ENCODE measurements at places on chromosomes 12 and 14.

- DNase-seq: no peak
Measured at GRCh38 chr12:76152181-76152807, 67.8 kb upstream of the NAP1L1 start.

GRCh38 chr12:65556676-65557437, 267.4 kb upstream of the HMGA2 start:
- DNase-seq: peak; percentile 69

GRCh38 chr14:68696266-68696665, 96.6 kb downstream of the ZFP36L1 start:
- DNase-seq: no peak

DNA sequence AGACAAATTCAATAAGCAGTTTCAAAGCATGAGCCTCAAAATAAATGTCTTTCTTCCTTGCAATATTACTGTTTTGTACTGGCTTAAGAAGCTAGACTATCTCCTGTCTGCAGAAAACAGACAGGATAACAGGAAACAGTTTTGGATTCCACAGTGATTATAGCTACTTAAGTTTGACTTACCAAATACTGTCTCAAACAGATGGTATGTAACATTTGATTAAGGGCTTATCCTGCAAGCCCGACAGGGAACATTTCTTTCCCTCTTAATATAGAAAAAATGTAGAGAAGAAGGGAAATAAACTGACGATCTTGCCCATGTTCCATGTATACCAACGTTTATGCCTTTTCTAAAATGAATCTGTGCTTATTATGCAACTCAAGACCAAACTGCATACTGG, 179.9 kb upstream of the EEA1 start:
- DNase-seq: no peak

DNA sequence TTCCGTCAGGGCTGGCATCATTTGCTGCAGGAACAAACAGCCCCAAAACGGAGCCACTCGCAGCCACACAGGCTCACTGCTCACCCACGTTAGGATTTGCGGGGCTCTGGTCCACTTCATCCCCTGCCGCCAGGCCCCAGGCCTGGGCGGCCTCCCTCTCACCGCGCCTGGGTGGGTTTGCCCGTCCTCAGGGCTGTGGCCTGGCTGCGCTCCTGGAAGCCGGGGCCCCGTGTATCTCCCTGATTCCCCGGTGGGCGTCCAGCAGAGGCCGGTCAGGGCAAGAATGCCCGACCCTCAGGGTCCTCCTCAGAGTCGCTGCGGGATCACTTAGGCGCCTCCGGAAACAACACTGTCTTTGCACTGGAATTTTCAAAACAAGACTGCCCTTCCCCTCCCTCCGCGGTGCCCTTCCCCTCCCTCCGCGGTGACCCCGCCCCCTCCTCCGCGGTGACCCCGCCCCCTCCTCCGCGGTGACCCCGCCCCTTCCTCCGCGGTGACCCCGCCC, 15.7 kb upstream of the FBRSL1 start:
- DNase-seq: no peak

DNA sequence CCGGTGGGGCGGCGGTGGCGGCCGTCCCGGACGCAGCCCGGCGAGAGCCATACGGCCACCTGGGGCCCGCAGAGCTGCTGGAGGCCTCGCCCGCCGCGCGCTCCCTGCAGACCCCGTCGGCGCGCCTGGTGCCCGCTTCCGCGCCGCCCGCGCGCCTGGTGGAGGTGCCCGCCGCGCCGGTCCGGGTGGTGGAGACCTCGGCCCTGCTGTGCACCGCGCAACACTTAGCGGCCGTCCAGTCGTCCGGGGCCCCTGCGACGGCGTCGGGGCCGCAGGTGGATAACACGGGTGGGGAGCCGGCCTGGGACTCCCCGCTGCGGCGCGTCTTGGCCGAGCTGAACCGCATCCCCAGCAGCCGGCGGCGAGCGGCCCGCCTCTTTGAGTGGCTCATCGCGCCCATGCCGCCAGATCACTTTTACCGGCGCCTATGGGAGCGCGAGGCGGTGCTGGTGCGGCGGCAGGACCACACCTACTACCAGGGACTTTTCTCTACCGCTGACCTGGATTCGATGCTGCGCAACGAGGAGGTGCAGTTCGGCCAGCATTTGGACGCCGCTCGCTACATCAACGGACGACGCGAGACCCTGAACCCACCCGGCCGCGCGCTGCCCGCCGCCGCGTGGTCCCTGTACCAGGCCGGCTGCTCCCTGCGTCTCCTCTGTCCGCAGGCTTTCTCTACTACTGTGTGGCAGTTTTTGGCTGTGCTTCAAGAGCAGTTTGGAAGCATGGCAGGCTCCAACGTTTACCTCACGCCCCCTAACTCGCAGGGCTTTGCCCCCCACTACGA, 716 bp downstream of the RIOX1 start:
- peak; percentile 8 for DNase-seq

DNA sequence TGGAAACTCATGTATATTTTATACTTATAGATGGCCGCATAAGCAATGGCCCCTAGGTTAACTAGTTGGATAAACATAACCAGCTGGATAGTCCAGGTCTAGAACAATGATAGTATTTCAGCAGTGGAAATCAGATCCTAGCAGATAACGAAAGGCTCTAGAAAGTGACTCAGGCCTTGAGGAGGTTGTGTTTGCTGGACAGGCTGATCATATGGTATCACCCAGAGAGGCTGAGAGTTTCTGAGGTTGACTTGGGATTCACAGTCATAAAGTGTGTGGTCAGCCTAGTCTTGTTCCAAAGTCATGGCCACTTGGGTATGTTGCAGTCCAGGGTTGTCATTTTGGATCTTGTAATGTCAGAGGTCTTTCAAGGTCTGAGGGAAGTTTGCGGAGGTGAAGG, 16.8 kb downstream of the FLVCR2 start:
- DNase-seq: no peak

DNA sequence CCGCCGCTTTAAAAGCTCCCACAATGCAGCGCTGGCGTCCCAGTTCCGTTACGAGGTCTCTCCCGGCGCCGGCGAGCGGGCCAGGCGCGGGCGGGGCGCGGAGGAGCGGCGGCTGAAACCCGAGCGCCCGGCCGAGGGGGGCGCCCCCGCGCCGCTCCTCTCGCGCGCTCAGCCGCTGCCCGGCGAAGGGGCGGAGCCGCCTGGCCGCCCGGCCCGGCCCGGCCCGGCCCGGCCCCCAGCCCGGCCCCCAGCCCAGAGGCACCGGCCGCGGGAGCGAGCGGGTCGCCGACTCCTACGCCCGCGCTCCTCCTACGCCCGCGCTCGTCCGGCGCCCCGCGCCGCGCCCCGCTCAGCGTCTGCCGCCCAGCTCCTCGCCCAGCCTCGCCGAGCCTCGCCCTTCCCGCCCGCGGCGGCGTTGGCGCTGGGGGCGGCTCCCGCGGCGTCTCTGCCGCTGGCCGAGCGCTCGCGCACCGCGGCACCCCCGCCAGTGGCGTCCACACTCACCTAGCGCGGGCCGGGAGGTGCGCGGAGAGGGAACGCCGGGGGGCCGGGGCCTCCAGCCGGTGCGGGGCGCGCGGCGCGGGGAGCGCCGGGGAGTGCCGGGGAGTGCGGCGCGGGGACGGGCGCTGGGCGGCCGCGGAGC, at the start of gene RASSF8:
Gene RASSF8 (plus strand): TSS at position 255 of the 643 bp plus-strand sequence. CDS start 96,662 bp downstream, outside the sequence.
- peak; percentile 21 for DNase-seq

DNA sequence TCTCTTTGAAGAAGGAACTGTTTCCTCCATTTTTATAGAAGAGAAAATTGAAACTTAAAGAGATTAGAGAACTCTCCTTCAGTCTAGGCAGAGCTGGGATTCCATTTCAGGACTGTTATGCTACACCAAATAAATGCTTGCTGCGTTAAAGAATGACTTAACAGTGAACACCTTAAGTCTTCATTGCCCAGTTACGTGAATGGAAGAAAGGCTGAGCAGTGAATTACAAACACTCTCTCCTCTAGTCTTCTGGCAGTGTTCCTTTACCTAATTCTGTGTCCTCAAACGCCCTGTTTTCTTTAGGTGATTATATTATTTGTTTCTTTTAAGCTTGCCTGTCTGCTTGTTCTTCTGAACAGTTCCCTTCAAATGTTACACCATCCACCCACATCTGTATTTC, 59.7 kb downstream of the RCOR1 start:
- no peak for DNase-seq

GRCh38 chr12:92546635-92547348, 156.0 kb upstream of the PLEKHG7 start:
- no peak for DNase-seq

GRCh38 chr12:62854024-62854423, 80.9 kb downstream of the PPM1H start:
- DNase-seq: no peak

- DNase-seq: peak; percentile 93
Measured at GRCh38 chr14:96252999-96253539, 2.9 kb upstream of the BDKRB1 start.

DNA sequence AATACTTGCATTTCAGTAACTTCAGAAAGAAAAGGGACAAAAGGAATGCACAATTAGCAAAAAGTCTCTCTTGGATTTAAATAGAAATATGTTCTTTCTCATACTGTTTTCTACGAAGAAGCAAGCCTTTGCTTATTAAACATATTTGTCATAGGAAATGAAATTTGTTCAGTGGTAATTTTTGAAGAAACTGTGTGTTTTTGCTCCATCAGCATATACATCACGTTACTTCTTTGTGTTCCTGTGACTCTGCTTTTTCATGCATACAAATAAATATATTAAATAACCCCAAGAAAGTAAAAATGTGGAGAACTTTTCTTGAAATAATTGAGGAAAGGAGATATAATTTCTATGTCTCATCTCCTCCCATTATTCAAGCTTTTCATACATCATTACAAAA, 39.7 kb downstream of the CD163L1 start:
- no peak for DNase-seq

DNA sequence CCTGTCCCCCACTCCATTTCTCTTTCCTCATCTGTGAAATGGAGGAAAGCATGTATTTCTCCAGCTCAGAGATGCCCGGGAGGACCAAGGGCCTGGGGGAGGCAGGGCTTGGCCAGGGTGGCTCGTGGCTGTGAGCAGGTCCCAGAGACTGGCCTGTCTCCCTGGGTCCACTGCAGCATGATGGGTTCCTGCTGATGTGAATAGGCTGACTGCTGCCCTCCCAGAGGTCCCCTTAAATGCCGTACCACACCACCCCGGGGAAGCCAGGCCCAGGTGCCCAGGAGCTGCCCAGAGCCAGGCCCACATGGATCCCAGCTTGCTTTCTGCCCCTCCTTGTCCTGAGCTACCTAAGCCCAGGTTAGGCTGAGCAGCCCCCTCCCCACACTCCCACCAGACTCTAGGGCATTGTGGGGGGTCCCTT, 158.2 kb upstream of the C14orf180 start:
- no peak for DNase-seq

GRCh38 chr12:122886851-122887818, 8.8 kb downstream of the VPS37B start:
- no peak for DNase-seq

- no peak for DNase-seq
Measured at GRCh38 chr12:104799458-104799857, 158.6 kb downstream of the SLC41A2 start.

DNA sequence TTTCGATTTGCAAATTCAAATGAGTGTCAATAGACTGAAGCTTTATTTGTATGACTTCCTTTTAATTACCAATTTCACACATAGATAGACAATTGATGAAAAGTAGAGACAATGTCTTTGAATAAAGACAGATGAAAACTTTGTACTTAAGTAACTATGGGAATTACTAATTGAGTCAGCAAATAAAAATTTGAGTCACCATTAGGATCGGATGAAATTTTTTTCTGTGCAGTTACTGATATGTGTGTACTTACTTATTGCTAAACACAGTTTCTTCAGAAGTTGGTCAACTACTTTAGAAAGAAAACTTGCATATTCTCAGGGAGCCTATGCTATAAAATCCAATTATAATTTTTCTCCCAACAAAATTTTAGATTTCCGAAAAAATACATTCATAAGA, 224.9 kb upstream of the SLC16A7 start:
- DNase-seq: no peak

DNA sequence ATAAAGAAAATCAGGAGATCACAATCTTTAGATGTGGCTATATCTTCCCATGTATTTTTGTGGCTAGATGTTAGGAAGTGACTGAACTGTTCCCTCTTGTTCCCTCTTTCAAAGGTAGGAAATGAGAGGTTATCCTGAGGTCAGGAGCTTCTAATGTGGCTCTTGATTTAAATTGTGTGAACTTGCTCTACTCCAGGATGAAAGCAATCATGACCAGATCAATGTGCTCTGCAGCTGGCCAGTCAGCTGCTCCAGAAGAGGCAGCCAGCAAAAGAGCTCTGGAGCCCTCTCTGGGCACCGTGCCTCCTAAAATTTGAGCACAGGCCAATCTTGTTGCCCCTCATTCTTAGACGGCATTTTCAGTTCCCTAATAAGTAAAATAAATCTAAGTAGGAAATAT, 32.0 kb downstream of the CDK17 start:
- no peak for DNase-seq

- no peak for DNase-seq
Measured at GRCh38 chr14:66043921-66044320, 442.2 kb upstream of the CCDC196 start.

DNA sequence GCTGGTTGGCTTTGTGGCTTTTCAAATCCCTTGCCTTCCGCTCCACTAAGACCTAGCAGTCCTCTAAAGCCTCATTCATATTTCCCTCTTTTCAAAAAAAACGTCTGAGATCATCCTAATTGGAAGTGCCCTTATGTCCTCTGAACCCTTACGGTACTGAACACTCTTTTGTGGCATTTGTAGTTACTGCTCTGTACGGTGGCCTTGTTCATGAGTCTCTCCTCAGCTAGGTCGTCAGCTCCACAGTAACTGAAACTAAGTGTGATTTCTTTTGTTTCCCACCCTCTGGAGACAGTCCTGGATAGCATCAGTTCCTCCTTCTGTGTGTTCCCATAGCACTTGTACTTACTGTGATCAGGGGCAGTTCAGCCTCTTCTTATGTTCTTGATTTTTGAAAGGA, 49.7 kb downstream of the DAAM1 start:
- DNase-seq: no peak

DNA sequence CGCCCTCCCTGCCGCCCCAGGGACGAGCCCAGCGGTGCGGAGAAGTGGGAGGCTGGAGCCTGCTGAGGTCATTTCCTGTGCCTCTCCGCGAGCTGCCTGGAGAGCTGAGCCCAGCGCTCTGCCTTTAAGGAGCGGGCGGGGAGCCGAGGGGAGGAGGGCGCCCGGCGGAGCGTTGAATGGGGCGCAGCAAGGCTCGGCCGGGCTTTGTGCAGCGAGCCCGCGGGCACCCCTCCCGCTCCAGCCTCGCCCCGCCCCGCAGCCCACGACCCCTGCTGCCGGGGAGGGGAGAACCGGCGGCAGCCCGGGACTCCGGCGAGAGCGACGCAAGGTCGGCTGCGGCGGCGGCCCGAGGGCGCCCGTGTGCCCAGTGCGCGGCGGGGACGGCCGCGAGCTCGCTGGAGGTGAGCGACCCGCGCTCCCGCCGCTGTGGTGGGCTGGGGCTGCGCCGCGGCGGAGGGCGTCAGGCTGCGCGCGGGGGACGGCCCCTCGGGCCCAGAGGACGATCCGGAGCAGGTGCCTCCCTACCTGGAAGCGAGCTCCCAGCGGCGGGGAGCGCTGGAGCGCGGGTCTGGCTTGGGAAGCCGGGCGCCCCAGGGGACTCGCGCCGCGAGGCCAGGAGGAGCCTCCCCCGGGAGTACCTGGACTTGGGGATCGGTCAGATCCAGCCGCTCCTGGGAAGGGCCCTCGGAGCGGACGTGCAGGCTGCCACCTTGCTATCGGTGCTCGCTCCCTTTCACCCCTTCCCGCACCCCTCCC, at the start of gene PLEKHH1:
Gene PLEKHH1 (plus strand): TSS at position 293 of the 756 bp plus-strand sequence. CDS start 8,578 bp downstream, outside the sequence.
- DNase-seq: no peak

Data from AG04450 (cell line).